Gastroesophageal sphincter (tissue), 4 donors: ENCODE measurements at places on chromosomes 5 and 9. TPM values are rescaled to one million over a fixed set of nuclear protein-coding genes. Genes with fewer than 3 reads are reported as not detected.

KIF3A gene
- 6.1 TPM for total RNA-seq

CCNO gene
- not detected for total RNA-seq

ANAPC2 gene
- 32.1 TPM for total RNA-seq

OR13C4 gene
- total RNA-seq: not detected

GPR151 gene
- total RNA-seq: not detected

MYOZ3 gene
- total RNA-seq: 0.13 TPM

AQP3 gene
- total RNA-seq: 100 TPM

CCL27 gene
- total RNA-seq: not detected

KCNV2 gene
- not detected for total RNA-seq

PHF24 gene
- total RNA-seq: 0.81 TPM

CARTPT gene
- total RNA-seq: 40.2 TPM

TAF11L5 gene
- not detected for total RNA-seq

GLRA1 gene
- total RNA-seq: not detected

FOXD4L3 gene
- not detected for total RNA-seq

CA9 gene
- 3.9 TPM for total RNA-seq

UNC13B gene
- total RNA-seq: 35.3 TPM

LVRN gene
- 4.5 TPM for total RNA-seq

CCDC183 gene
- 3.4 TPM for total RNA-seq

FGD3 gene
- total RNA-seq: 4.2 TPM

CDH6 gene
- total RNA-seq: 6.9 TPM

NINJ1 gene
- total RNA-seq: 78.4 TPM

FAM170A gene
- total RNA-seq: not detected

SPINK4 gene
- not detected for total RNA-seq

GABRA1 gene
- total RNA-seq: not detected

SLC45A2 gene
- total RNA-seq: 0.15 TPM

TLX3 gene
- total RNA-seq: not detected

TRIM36 gene
- total RNA-seq: 9.7 TPM

WDR70 gene
- total RNA-seq: 24.3 TPM

TLR4 gene
- total RNA-seq: 31.5 TPM

OR1J2 gene
- total RNA-seq: not detected
